Osteoblast (primary cell): ENCODE measurements at places on chromosomes 5 and 9.

DNA sequence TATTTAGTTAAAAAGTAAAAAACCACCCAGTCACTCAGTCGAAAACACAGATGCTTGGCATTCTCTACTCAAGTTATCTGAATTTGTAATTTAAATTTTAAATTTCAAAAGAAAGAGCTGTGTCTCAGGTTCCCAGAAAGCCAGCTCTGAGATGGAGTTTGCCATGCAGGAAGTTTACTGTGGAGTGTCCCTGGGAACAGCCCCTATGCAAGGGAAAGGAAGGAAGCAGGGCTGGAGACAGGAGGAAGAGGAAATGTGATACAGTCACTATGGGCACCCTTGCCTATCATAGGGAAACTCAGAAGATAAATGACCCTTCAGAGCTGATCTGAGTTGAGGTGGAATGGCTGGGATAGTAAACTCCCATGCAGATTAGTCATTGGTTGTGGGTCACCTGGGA, 408.8 kb upstream of the ACTBL2 start:
- no peaks in the 10 kb centered on the region for H3K27me3 ChIP-seq
- H3K36me3 ChIP-seq, result no peaks in the 10 kb centered on the region
- H3K27ac ChIP-seq, result no peak overlapping the region
- H3K4me1 ChIP-seq, result peaks cover 16% of the 10 kb centered on the region
- no peak overlapping the region for H3K4me3 ChIP-seq

- H3K36me3 ChIP-seq, result no peaks in the 10 kb centered on the region
- no peak overlapping the region for H3K4me3 ChIP-seq
- H3K27me3 ChIP-seq, result no peaks in the 10 kb centered on the region
- DNase-seq, result peak; percentile 38
- peaks cover 38% of the 10 kb centered on the region for H3K4me1 ChIP-seq
Observed at GRCh38 chr5:111580956-111581355, 68.6 kb upstream of the STARD4 start.

- H3K4me3 ChIP-seq, result peak overlapping the region; percentile 84
- peaks cover 49% of the 10 kb centered on the region for H3K4me1 ChIP-seq
- peak overlapping the region; percentile 95 for H3K27ac ChIP-seq
- H3K36me3 ChIP-seq, result peaks cover 17% of the 10 kb centered on the region
- H3K27me3 ChIP-seq, result no peaks in the 10 kb centered on the region
Observed at GRCh38 chr5:181246276-181247049, 2.8 kb upstream of the RACK1 start.

- no peak for DNase-seq
- no peaks in the 10 kb centered on the region for H3K4me1 ChIP-seq
- no peak overlapping the region for H3K4me3 ChIP-seq
- no peak overlapping the region for H3K27ac ChIP-seq
- H3K27me3 ChIP-seq, result no peaks in the 10 kb centered on the region
Observed at GRCh38 chr5:103298607-103299188, 40.1 kb downstream of the MACIR start.

DNA sequence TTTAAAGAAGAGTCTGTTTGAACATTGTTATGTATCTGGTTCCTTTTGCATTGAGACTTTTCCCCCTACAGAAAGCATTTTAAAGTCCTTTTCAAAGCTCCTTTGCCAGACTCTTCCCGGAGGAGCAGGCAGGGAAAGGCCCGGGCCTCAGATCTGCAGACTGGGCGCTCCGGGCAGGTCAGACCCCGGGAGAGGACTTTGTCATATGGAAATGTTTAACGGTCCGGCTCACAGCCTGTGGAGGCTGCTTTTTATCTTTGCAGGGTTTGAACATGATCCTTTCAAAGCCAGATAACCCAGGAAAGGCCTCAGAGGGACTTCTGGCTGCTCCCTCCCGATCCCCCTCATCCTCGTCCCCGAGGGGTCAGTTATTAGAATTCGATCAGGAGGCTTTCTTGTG, 82.1 kb upstream of the IRX2 start:
- no peaks in the 10 kb centered on the region for H3K4me1 ChIP-seq
- H3K27me3 ChIP-seq, result no peaks in the 10 kb centered on the region
- no peaks in the 10 kb centered on the region for H3K36me3 ChIP-seq

GRCh38 chr5:90037646-90038045, 371.9 kb downstream of the CETN3 start:
- H3K4me3 ChIP-seq, result no peak overlapping the region
- no peaks in the 10 kb centered on the region for H3K27me3 ChIP-seq
- DNase-seq, result peak; percentile 51
- H3K4me1 ChIP-seq, result peaks cover 4% of the 10 kb centered on the region
- no peaks in the 10 kb centered on the region for H3K36me3 ChIP-seq

DNA sequence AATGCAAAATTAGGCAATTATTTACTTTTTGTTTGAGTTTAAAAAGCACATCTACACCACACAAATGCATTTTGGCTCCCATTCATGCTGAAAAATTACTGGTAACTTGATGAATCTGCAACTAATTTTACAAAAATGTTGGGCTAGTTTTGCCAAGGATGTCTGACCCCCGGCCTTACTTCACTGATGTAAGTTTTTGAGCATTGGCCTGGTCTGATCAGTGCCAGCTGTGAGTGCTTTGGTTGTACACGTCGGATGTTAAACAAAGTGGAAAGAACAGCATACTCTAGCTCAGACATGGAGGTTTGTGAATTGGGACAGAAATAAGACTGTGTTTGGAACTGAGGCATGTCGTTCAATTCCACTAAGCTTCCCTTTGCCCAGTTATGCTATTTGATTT, 1044.2 kb downstream of the TLE4 start:
- H3K4me1 ChIP-seq, result no peaks in the 10 kb centered on the region
- no peaks in the 10 kb centered on the region for H3K36me3 ChIP-seq
- DNase-seq, result peak; percentile 31
- H3K27me3 ChIP-seq, result no peaks in the 10 kb centered on the region
- no peak overlapping the region for H3K4me3 ChIP-seq

DNA sequence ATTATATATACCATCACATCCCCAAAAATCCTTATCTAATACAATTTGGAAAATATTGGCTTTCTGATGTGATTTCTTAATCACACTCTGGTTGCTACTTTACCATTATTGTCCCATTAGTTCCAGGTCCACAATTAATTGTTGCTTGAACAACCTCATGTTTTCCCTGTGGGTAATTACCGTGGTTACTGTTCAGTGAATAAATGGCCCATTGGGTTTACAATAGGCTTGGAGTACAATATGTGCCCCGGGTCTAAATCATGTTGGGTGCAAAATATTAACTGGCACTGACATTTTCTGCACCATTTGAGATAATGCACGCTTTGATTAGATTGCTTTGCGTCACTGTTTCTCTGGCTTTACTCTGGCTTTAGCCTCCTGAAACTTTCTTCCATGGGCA, 163.7 kb downstream of the GABBR2 start:
- no peak overlapping the region for H3K4me3 ChIP-seq
- H3K27ac ChIP-seq, result no peak overlapping the region
- no peaks in the 10 kb centered on the region for H3K4me1 ChIP-seq
- no peaks in the 10 kb centered on the region for H3K36me3 ChIP-seq

- peak overlapping the region; percentile 98 for H3K27ac ChIP-seq
- H3K27me3 ChIP-seq, result no peaks in the 10 kb centered on the region
- H3K4me3 ChIP-seq, result peak overlapping the region; percentile 44
- H3K4me1 ChIP-seq, result peaks cover 64% of the 10 kb centered on the region
Observed at GRCh38 chr5:137146402-137146890, 352.7 kb downstream of the SPOCK1 start.

DNA sequence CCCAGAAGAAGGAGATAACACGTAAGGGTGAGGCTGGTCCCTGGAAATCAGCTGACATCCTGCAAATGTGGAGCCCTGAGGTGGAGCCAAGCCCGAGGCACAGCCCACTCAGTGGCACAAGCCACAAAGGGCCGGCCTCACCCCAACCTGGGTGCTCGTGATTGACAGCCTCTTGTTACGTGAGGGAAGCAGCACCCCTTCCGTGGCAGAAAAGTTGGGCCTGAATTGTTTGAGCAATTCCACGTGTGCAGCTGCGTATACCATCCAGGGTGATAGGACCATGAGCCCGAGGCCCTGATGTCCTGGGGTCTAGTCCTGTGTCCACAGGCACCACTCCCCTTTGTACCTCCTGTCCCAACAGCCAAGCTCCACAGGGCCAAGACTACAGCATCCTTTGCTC, 4.8 kb downstream of the ORM2 start:
- H3K4me1 ChIP-seq, result no peaks in the 10 kb centered on the region
- no peak overlapping the region for H3K27ac ChIP-seq
- H3K36me3 ChIP-seq, result peaks cover 18% of the 10 kb centered on the region
- no peak overlapping the region for H3K4me3 ChIP-seq
- peaks cover 2% of the 10 kb centered on the region for H3K27me3 ChIP-seq

- no peak overlapping the region for H3K27ac ChIP-seq
- H3K27me3 ChIP-seq, result no peaks in the 10 kb centered on the region
- no peaks in the 10 kb centered on the region for H3K4me1 ChIP-seq
- DNase-seq, result peak; percentile 19
Observed at GRCh38 chr9:4182831-4183230, 117.0 kb downstream of the GLIS3 start.
